CD4-positive, alpha-beta T cell treated with Interleukin-15 for 4 hours (primary cell): ENCODE measurements at places on chromosomes 7 and 10.

GRCh38 chr10:88256013-88256680 is 327.0 kb downstream of the RNLS start:
- no peak for DNase-seq

DNA sequence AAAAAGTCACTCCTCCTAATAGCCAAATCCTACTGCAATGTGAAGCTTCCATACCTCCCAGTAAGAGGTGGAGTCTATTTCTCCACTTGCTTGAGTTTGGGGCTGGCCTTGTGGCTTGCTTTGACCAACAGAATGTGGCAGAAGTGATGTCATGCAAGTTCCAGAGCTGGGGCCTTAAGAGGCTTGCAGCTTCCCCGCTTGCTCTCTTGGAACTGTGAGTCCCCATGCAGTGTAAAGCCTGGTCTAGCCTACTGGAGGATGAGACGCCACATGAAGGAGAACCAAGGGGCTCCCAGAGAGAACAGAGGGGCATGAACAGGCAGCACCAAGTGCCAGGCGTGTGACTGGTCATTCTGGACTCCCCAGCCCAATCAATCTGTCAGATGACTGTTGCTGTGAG is 58.6 kb upstream of the OPALIN start:
- no peak for DNase-seq

GRCh38 chr7:64774204-64774842 is 19.9 kb upstream of the ZNF138 start:
- no peak for DNase-seq

DNA sequence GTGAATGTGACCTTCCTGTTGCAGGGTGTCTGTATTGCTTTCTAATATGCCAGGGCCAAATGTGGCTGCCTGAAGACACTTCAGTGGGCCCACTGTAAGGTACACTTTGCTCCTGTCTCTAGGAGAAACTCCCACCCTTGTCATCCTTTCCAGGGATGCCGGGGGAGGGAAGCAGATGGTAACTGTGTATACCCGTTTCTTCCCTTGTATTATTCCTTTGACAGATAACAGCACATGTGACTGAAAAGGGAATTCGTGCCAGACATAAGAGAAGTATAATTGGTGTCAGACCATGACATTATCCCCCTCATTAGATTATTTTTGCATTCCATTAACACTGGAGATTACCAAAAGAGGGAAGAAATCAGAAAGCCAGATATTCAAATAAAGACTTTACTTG is 317.7 kb downstream of the CAMK1D start:
- DNase-seq: no peak

- no peak for DNase-seq
These were observed 31.8 kb downstream of the CALML3 start for GRCh38 chr10:5556576-5556975.

GRCh38 chr7:129338450-129338849 is 95.8 kb upstream of the STRIP2 start:
- no peak for DNase-seq

DNA sequence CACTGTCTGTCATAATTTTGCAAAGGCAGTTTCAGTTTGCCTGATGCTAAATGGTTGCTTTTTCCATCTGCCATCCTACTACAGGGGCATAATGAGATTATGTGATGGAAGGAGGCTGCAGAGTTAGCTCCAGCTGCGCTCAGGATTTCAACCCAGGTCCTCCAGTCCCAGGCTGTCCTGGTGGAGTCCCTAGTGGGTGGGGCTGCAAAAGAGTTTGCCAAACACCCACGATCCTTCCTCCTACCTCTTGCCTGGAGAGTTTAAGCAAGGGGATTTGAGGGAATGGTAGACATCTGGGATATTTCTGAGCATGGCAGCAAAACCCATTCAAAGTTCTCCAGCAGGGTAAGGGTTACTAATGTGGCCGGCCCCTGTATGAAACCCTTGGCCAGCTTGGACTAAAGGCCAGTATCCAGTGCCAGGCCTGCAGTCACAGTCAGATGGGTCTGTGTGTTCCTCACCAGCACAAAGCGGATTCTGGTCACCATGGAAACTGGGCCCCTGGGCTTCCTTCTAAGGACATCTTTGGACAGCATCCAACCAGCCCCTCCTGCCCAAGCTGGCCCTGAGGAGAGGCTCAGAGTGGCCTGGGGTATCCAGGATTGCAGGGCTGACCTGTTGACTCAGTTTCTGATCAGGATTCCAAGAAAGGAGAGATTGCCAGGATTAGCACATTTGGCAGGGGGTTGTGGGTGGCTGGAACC is 42.7 kb upstream of the CHST3 start:
- DNase-seq: no peak

- DNase-seq: no peak
These were observed 15.6 kb downstream of the NCOA4 start for GRCh38 chr10:46014683-46015405.

DNA sequence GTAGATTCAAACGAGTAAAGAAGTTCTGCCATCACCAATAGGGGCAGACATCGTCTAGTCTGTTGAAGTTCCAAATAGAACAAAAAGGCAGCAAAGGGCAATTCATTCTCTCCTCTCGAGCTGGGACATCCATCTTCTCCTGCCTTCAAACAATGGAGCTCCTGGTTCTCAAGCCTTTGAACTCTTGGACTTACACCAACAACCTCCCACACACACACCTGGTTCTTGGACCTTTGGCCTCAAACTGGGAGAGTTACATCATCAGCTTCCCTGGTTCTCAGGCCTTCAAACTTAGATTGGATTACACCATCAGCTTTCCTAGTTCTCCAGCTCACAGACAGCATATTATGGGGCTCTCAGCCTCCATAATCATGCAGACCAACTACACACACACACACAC is 9.8 kb upstream of the GIMAP5 start:
- DNase-seq: no peak

DNA sequence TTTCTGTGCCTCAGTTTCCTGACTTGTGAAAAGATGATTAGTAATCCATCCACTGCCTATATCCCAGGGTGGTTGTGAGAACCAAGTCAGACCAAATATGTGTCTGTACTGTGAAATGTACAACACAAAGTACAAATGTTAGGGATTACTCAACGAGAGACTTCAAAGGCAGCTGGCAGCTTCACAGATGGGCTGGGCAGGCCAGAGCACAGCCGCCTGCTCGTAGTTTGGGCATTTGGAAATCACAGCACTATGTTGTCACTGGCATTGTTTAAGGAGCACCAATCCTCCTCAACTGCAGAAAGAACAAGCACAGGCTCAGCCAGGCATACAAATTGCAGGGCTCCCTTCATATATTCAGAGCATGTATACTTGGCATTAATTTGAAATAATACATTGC is 64.5 kb upstream of the C10orf90 start:
- DNase-seq: no peak

DNA sequence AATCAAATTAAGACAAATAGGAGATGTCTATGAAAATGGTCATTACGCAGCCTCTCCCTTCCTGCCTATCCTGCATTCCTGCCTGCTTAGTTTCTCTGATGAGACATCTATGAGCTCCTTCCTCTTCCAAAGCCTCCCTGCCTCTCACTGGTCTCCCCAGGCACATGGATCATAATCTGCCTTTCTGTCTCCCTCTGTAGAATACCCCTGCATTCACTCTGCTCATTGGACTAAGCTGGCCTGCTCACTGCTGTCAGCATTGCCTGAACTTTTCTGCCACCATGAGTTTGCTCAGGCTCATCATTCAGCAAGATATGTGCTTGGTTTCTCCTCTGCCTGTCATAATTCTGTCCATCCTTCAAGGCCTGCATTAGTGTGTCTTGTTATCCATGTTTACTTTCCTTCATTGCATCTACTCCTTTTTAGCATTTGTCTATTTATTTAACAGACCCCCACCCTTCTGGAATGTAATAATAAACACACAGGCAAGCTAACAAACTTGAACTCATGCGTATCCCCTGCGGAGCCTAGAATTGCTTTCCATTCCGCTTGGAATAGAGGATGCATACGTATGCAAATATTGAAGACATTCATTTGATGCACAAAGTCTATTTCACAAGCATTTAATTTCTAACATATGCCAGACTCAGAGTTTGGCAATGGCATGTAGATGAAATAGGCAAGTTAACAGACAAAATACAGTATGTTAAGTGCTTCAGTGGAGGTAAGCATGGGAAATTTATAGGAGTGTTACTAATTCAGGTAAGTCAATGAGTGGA is 88.3 kb downstream of the PTPRZ1 start:
- DNase-seq: no peak

DNA sequence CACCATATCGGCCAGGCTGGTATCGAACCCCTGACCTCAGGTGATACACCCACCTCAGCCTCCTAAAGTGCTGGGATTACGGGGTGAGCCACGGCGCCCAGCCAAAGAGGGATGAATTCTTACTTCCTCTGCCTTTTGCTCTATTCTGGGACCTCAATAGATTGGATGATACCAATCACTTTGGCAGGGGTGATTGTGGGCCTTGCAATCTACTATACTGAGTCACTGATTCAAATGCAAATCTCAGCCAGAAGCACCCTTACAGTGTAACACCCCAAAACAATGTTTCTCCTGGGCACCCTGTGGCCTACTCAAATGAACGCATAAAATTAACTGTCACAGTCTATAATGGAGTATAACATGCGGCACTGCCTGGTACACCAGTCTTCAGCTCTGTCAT is 596.7 kb upstream of the LRRTM3 start:
- DNase-seq: no peak

- DNase-seq: peak; percentile 5
These were observed 6.0 kb upstream of the ZRANB1 start for GRCh38 chr10:124935946-124936345.

DNA sequence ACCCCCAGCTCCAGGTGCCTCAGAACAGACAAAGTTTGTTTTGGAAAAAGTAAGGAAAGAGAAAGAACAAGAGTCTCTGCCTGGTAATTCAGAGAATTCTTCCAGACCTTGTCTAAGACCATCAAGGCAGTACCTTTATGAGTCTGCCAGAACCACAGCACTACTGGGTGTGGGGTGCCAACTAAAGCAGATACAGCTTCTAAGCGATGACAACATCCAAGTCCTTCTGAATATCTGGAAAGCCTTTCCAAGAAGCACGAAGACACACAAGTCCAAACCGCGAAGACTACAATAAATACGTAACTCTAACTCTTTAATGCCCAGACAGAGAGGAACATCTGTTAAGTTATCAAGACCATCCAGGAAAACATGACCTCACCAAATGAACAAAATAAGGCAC is 94.3 kb downstream of the SIRT1 start:
- DNase-seq: no peak

- DNase-seq: no peak
These were observed 202.7 kb downstream of the HDAC9 start for GRCh38 chr7:18698258-18698734.

GRCh38 chr10:84676536-84676935 is 348.1 kb downstream of the CCSER2 start:
- DNase-seq: no peak

DNA sequence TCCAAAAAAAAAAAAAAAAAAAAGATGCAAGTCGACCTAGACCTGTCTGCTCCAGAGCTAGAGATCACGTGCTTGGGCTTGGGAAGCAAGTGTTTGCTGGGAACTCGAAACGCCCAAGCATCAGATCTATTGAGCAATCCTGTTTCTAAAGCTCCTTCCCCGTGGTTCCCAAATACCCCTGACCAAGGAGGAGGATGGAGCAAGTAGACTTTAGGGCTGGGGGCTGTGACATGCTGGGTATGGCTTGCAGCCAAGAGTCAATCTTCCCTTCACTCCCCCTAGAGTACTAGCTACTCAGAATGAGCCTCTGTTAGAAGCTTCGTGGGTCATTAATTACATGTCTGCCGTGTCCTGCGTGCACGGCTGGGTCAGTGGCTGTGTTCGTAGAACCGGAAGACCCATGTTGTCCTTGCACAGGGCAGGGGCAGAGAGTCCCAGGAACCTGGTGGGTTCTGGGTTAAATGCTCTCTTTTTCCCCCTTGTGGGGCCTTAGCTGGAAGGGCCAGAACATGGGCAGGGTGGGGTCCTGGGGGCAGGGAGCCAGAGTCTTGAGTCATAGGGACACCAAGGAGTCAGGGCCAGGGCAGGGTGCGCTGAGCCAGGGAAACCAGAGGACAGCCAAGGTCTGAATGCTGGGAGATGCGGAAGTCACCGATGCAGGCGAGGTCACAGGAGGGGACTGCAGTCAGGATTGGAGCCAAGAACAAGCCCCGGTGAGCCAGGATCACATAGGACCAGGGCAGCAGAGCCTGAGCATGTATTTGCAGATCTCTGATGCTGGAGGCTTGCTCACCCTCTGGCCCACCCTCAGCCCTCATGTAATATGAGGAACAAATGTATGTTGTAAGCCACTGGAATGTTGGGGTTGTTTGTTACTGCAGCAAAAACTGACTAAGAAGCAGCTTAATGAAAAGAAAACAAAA is 34.6 kb upstream of the TPST1 start:
- DNase-seq: no peak

GRCh38 chr10:63114031-63114814 is 18.9 kb upstream of the NRBF2 start:
- DNase-seq: no peak

GRCh38 chr10:132615341-132616169 is 78.0 kb downstream of the INPP5A start:
- DNase-seq: no peak

GRCh38 chr10:70981171-70981836 is 92.9 kb upstream of the PCBD1 start:
- no peak for DNase-seq

DNA sequence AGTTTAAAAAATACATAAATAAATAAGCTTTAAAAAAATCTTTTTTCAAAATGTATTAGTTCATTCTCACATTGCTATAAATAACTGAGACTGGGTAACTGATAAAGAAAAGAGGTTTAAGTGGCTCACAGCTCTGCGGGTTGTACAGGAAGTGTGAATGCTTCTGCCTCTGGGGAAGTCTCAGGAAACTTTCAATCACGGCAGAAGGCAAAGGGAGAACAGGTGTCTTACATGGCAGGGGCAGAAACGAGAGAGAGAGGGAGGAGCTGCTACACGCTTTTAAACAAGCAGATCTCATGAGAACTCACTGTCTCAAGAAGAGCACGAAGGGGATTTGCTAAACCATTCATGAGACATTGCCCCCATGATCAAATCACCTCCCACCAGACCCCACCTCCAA is 114.6 kb downstream of the DNAJC1 start:
- DNase-seq: peak; percentile 10

- DNase-seq: no peak
These were observed 73.2 kb upstream of the PPP1R3C start for GRCh38 chr10:91705948-91706670.

- no peak for DNase-seq
These were observed 57.9 kb downstream of the DNAJB9 start for GRCh38 chr7:108627476-108628051.

GRCh38 chr10:422675-423074 is 266.8 kb downstream of the DIP2C start:
- no peak for DNase-seq

DNA sequence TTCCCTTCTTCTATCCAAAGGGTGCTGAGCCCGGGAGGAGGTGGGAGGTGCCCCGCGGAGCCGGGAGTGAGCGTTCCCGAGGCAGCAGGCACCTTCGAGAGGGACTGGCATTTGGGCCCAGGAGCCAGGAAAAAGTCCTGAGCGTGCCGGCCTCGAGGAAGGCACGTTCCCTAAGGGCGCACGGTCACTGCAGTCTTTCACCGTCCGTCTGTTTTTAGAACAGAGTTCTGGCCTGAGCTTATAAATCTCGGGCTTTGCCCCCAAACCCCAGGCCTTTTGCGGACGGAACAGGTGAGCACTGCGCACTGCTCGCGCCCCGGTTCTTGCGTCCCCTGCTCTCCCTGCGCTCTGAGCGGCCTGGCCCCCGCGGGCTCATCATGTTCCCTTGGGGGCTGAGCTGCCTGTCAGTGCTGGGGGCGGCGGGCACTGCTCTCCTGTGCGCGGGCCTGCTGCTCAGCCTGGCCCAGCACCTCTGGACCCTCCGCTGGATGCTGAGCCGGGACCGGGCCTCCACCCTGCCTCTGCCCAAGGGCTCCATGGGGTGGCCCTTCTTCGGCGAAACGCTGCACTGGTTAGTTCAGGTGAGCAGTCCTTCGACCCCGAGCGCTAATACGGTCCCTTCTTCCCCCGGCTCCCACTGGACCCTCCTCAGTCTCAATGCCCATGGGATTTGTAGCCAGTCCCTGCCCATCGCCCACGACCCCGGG is 442 bp downstream of the CYP26C1 start:
- DNase-seq: no peak
